ENCODE measurements at places on chromosomes 3 and 15.

GRCh38 chr15:89630974-89631901, 24.0 kb downstream of the KIF7 start:
- DNase-seq = no peak

- DNase-seq = no peak
Observed at GRCh38 chr3:45748068-45748467, 48.3 kb downstream of the SLC6A20 start.

DNA sequence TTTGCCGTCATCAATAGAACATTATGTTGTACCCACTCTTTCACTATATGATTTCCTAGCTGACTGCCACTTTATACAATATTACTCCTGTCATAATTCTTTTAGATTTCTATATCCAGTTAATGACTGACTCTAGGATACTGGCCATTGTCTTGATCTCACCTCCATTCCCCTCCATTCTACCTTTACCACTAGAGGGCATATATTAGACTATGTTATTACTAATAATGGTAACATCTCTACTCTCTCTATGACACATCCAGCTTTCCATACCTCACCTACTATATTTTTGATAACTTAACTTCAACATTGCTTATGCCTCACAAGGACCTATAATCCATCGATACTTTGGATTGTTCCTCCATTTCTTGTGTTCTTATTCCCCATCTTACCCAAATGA, 31.4 kb upstream of the POU1F1 start:
- DNase-seq = no peak

DNA sequence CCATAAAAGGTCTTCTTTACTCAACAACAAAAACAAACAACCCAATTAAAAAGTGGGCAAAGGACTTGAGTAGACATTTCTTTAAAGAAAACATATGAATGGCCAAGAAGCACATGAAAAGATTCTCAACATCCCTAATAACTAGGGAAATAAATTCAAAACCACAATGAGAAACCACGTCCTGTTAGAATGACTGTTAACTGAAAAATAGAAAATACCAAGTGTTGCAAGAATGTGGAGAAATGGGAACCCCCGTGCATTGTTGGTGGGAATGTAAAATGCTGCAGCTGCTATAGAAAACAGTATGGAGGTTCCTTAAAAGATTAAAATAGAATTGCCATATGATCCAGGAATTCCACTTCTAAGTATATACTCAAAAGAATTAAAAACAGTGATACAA, 34.8 kb downstream of the NMNAT3 start:
- DNase-seq = no peak

DNA sequence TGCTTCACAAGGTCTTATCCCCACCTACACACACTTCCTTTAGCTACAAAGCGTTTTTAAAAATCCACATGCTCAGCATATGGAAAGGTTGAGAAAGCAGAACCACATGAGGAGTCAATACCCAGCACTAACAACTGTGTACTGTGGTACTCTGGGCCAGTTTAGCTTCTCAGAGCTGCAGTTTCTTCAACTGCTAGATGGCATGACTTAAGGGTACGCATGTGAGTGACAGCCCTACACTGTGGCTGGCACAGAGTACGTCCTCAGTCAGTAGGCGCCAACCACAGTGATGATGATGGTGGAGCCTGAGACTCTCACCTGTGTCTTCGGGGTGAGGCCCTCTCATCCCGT, 17.4 kb downstream of the CCDC12 start:
- no peak for DNase-seq

Data from RKO (cell line).